ENCODE measurements at places on chromosomes 7 and 10.

DNA sequence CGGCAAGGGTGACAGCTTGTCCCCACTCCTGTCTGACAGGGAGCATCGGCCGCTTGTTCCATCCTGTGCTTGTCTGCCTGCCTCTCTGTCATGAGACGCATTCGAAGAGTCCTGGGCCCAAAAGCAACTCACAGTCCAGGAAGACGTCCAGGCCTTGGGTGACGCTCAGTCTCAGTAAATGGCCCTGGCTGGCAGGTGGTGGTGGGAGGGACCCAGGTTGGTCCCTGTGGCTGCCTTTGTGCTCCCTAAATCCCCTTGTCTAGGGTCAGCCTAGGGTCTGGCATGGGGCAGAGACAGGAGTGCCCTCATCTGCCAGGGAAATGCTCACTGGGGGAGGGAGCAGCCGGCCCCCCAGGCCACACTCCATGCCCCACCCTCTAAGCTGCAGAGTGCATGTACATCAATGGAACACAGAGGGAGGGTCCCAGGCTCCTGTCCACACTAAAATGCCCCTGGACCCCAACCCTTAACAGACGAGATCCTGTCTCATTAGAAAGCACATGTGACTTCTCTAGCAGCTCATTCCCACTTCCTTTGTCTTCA lies 295.2 kb upstream of the ZNF32 start:
- DNase-seq: no peak

- no peak for DNase-seq
Measured at GRCh38 chr10:30537586-30537985, 92.0 kb downstream of the LYZL2 start.

GRCh38 chr10:79023240-79024162 lies 45.3 kb upstream of the ZMIZ1 start:
- no peak for DNase-seq

DNA sequence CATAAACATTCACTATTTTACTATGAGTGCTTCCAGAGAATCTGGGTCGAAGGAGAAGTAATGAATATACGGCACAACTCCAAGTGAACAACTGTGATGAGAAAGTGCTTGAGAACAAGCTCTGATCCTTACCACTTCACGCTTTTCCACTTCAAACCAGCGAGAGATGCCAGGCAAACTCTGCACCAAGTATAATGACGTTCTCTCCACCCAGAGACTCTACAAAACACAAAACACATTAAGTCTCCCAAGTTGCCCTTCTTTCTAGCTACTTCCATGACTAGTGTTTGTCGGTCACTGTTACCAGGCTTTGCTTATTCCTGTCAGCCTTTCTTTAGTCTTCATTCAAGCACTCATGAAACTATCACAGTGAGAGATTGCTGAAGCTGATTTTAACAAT lies 193.1 kb upstream of the IMMP2L start:
- DNase-seq: no peak

- no peak for DNase-seq
Measured at GRCh38 chr10:127408733-127409132, 140.4 kb upstream of the NPS start.

DNA sequence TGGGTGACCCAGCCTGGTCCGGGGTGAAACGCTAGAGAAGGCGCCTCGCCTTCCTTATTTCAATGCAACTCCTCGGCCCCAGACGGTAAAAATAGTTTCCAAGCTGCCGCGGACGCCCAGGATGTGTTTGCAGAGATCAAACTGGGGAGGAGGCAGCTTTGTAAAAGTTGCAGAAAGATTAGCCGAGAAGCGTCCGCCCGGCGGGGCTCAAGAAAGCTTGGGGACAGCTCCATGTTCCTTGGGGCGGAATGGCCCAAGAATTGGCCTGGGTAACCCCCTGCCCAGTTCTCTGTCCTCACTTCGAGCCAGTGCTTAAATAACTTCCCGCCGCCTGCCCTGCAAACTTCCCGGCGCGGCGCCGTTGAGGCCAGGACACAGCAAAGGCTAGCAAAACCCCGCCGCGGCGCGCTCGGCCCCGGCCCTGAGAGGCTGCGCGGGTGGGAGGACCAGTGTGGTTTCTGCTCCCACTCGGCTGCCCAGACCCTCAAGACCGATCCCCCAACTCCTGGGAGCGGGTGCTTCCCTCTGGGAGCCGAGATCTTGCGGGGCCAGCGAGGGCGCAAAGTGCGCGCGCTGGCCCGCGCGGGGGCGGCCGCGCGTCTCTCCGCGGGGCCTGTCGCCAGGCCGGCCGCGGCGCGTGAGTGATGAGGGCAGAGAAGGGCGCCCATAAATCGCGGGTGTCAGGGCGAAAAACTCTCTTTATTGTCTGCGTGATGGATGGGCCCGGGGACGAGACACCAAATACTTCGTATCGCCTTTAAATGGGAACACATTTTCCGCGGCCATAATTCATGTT lies 6.3 kb upstream of the ZNF503 start:
- DNase-seq: no peak

DNA sequence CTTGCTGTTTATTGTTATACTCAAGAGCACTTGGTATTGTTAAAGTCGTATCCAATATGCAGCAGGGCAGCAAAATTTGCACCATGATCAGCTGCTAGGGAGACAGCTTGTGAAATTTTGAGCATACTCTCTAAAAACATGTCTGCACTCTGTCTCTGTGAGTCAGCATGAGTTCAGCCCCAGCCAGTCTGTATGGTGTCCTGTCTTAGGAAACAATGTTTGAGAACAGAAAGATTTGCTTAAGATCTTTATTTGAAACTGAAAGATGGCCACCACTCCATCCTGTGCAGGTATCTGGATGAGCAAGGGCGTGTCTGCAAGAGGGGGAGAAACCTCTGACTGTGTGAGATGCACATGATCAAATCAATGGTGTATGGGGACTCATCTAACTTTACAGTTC lies 97.1 kb downstream of the GNAI1 start:
- no peak for DNase-seq
